ENCODE measurements at places on chromosomes 2 and 18.

GRCh38 chr2:237464757-237465391 is 22.2 kb upstream of the MLPH start:
- no peak for DNase-seq

- DNase-seq, result no peak
Observed at GRCh38 chr18:12791610-12792009, 88.8 kb downstream of the PSMG2 start.

GRCh38 chr18:72866442-72866900 is 1.3 kb downstream of the NETO1 start:
- DNase-seq, result no peak

- no peak for DNase-seq
Observed at GRCh38 chr18:35264409-35264808, 23.6 kb downstream of the ZNF397 start.

DNA sequence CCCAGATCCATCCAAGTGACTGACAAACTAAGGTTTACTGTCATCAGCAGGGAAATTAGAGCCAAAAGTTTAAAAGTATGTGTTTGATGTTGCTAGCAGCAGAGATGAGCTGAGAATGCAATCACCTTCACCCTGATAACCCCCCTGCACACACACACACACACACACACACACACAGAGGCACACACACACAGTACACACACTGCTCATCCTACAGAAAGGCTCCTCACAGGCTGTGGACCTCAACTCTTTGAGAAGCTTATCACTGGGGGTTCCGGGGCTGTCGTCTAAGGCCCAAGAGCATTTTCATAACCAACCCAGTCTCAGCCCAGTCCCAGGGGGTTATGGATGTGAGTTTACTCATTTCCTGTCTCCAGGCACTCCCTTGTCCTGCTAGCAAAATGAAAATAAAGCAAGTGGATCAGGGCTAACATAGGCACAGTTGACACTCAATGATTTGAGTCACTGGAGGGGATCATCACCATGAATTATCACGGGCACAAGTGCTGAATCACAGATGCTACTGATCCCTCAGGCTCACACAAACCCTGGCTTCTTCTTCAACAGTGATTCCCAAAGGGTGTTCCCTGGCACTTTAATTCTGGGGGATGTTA is 76.6 kb downstream of the ALK start:
- DNase-seq, result no peak

- no peak for DNase-seq
Observed at GRCh38 chr2:237321746-237322145, 92.2 kb downstream of the COL6A3 start.

DNA sequence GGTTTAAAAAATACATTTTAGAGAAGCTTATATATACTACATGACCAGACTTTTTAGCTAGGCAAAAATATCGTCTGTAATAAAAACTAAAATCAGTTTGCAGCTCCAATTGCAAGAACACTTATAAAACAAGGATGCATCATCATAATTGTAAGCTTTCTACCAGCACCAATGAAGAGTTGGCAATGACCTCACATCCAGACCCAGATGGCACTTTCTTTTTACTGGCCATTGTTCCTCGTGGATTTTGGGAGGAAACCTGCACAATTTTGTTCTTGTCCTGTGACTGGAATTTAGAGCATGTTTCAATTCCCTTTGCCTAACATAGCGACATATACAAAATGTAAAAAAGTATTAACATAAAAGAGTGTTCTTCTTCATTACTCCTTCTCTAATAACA is 174.3 kb downstream of the ZNF521 start:
- no peak for DNase-seq

All from mesendoderm (in vitro differentiated cells).